Stomach (tissue), 19 donors: ENCODE measurements at places on chromosomes 16 and 17.

- no peak for DNase-seq
Observed at GRCh38 chr16:29712809-29713208, 33.0 kb downstream of the C16orf54 start.

DNA sequence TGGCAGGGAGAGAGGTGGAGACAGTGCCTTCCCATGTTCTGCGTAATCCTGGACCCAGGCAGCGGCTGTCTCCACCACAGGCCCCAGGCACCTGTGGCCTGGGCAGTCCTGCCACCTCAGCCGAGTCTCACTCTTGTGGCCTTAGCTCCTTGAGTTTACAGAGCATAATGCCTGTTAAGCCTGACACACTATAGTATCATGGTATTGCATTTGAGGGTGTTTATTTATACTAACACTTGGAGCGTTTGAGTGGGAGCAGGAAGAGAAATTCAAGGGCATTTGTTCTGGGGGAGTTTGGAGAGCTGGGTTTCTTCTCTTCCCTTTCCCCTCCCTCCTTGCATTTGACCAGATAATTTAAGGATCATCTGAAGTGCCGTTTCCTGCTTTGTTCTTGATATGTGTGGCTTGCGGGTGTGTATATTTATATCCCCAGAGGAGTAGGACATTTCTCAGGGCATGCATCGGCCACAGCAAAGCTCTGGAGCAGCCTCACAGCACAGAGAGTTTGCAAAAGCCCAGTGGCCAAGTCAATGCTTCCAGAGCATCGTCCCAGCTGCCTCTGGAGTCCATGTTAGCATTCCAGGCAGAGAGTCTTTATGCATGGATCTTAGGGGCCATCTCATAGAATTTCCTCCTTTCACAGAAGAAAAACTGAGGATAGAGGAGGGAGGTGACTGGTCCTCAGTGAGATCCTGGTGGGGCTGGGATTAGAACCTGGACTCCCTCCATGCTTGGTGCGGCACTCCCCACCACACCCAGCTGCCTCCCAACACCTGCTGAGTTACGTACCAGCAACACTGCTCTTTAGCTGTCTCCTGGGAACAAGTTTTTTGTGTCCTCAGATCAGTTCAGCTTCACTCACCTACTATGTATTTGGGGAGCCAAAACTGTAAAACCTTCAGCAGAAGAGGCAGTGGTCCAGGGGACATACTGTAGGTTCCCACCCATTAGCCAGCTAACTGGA is 222.8 kb downstream of the CCDC182 start:
- no peak for DNase-seq

DNA sequence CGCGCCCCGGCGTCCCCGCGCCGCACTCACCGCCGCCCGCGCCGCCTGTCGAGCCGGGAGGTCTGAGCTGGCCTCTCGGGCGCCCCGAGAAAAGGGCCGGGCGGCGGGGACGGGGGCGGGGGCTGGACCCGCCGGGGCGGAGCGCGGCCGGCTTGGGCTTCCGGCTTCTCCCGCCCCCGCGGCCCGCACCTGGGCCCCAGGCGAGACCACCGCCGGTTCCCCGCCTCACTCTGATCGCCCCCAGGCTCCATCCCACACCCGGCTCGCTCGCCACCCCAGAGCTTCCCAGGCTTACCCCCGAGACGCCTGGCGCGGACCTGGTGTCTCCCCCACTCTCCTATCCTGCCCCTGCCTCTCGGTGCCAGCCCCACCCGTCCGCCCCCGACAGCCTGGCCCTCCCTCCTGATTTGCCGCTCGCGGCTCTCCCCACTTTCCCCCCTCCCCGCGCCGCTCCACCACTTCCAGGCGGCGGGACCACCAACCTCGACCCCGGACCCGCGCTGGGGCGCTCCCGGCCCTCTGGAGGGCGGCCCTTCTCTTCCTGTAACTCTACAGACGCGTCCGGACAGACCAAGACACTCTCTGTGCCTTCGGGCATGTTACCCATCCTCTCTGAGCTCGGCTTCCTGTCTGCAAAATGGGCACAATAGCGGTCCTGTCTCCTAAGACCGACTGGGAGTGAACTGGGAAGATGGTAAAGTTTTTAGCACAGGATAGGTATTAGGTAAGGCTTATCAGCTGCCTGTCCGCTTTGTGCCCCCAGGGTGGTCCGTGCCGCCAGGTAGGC is at the start of gene LITAF:
TSS of gene LITAF (minus strand) at position 64 of the 787 bp plus-strand sequence. CDS start 30,189 bp downstream, outside the sequence.
- peak; percentile 78 for DNase-seq

DNA sequence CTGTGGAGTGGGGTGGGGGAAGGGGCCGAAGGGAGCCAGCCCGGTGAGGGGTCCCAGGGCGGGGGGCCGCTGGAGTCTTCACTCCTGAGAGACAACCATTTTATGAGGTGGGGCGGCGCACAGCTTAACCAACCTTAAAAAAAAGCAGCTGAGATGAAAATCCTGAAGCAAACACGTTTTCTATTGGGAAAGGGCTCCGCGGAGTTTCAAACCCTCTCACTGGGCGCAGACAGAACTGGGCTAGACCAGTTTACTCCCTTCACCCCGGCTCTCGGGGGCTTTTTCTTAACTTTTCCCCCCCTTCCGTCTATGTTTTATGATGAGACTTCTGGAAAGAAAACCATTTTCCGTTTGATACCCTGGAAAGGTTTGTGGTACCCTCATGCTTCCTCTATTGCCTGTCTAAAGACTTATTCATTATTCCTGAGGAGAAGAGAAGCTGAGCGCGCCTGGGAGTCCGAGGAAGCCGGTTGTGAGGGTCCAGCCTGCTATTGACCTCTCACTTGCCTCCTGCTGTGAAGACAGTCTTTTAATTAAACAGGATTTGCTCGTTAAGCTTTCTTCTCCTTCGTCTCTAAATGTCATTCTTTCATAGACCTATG is 482 bp upstream of the SSH2 start:
- no peak for DNase-seq

GRCh38 chr16:67647111-67647651 is 2.2 kb downstream of the CARMIL2 start:
- no peak for DNase-seq

GRCh38 chr16:9091867-9092281 is 430 bp downstream of the HAPSTR1 start:
- DNase-seq: peak; percentile 41

GRCh38 chr16:47375423-47375822 is 85.4 kb downstream of the ITFG1 start:
- DNase-seq: no peak

- DNase-seq: peak; percentile 59
Observed at GRCh38 chr17:49910094-49910857, 58.7 kb upstream of the DLX4 start.

DNA sequence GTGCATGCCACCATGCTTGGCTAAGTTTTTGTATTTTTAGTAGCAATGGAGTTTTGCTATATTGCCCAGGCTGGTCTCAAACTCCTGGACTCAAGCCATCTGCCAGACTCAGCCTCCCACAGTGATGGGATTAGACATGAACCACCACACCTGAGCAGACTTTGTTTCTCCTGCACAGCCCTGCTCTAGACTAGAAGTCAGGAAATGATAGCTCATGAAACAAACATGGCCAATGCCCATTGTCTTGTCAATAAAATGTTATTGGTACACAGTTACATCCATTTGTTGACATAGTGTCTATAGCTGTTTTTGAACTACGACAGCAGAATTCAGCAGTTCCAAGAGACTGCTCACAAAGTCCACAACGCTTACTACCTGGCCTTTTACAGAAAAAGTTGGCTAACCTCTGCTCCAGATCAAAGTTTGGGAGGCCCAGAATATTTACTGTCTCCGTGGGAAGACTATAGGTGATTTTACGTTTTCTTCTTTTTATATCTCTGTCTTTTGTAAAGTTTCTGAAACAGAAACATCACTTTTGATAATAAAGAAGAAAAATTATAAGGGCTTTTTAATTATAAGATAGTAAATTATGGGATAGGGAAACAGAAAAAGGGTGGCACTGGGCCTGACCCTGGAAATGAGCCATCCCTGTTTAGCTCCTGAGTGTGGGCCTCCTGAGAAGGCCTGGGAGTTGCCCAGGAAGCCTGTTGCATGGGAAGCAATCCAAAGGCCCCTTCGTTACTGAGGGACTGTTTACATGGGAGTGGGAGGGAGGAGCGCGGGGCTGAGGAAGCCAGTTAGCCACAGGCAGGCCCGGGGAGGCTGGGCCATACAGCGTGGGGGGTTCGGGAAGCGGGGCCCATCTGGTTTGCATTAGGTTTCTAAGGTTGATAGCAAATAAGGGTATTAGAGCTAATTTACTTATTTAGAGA is 201.5 kb downstream of the IRF8 start:
- no peak for DNase-seq

- no peak for DNase-seq
Observed at GRCh38 chr16:8919089-8919933, 37.2 kb downstream of the LITAFD start.

DNA sequence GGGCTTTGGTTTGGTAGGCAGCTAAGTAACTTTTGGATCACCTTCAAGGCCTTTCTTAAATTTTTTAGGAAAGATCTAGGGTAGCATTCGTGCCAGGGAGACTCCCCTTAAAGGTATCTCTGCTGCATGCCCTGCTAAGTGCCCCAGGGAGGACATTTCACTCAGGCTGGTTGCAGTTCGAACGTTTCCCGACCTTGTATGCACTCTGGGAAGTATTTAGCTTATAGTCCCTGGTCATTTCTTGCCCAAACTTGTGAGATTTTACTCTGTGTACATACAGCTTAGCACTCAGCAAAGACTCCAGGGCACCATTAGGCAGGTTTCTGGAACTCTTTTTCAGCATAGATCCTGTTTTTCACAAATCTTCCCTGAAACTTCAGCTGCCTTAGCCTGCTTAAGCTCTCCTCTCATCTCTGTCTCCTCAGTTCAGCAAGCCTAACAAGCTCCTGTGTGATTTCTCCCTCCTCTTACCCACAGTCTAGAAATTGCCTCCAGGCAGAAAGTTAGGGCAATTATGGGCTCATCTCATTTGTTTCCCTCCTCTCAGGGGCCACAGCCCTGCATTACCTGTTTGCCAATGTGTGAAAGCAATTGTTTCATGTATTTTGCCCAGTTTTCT is 84.6 kb downstream of the MRTFB start:
- DNase-seq: no peak

GRCh38 chr17:80035687-80035936 is at the start of gene TBC1D16:
TBC1D16 (minus strand) TSS chr17:80035872; CDS start chr17:80013547, 22,325 bp downstream.
- no peak for DNase-seq

DNA sequence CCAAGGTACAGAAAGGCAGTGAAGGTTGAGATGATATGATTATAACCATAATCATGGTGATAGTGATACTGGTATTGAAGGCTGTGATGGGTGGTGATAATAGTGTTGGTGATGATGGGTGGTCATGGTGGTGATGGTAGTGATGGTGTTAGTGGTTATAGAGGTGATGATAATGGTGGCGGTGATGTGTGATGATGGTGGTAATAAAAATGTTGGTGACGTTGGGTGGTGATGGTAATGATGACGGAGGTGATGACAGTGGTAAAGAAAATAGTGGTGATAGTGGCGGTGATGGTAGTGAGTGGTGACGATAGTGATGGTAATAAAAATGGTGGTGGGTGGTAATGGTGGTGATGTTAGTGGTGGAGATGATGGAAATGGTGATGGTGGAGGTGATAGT is 65.1 kb upstream of the KDM8 start:
- no peak for DNase-seq

GRCh38 chr17:7233701-7234082 is 625 bp downstream of the DVL2 start:
- no peak for DNase-seq

GRCh38 chr17:705863-706262 is 8.8 kb downstream of the VPS53 start:
- peak; percentile 47 for DNase-seq

DNA sequence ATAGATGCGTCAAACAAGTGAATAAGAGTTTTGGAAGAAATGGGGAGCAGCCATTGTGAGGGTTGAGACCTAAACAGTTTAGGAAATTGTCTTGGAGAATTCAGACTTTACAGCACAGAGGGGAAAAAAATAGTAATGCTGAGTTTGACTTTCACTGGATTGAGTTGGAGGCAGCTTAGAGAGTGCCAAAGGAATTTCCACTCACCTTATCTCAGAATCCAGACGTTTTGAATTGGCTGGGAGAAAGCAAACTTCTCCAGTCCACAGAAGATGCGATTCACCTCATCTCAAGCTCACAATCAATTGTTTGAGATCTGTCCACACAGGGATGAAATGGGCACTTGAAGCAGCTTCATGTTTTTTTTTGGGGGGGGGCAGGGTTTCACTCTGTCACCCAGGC is 663.5 kb upstream of the SALL1 start:
- DNase-seq: no peak

DNA sequence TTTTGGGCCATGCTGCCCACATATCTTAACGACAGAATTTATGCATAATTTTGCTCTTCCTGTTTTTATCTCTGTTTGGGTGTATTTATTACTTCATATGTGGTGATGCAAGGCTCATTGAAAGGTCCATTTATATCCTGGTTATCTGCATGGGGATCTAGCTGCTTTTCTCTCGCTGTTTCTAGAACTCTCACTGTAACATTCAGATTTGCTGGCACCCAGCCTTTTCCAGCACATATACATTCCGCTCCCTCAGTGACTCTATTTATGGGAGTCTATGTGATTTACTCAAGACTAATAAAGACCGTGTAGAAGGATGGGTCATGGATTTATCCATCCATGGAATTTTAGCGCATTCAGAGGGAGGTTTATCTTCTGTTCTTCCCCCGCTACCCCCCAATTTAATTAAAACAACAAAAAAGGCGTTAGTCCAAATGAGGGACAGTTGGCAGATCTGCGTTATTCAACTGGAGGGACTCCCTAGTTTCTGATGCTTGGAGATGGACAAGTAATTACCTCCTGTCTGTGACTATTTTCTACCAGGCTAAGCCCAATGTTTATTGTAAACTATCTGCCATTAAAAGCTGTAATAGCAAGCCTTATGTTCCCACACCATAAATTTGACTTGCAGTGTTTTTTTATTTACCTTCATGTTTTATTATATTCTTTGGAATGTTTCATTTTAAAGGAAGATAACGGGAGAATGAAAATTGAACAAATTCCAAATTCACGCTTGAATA is 19.8 kb upstream of the MARCHF10 start:
- DNase-seq: no peak

DNA sequence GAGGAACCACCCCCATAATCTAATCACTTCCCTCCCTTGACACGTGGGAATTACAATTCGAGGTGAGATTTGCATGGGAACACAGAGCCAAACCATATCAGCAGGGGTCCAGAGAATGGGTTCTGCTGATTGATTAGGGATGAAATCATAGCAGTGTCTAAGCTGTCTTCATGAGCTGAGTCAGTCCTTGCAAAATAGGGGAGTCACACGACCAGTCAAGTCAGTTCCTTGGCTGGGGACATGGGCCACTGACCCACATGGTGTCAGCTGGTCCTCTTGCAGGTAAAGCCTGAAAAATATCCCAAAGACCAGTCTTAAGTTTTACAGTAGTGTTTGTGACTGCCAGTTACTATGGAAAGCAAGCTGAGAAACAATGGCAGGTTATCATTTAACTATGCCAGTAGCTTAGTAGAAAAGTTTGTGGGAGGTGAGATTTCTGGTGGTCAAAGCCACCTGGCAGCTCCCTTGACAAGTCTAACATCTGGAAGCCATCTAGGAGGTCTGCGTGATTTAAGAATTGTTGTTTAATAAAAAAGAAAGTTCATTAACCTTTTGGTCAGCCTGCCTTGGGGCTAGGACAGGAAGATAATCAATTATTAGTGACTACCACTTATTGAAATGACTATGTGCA is 15.7 kb upstream of the ATF7IP2 start:
- DNase-seq: no peak

GRCh38 chr16:75382611-75383010 is 50.7 kb downstream of the CFDP1 start:
- DNase-seq: no peak
